Kasumi-1 (cell line): ENCODE measurements at places on chromosomes 1 and 21.

DNA sequence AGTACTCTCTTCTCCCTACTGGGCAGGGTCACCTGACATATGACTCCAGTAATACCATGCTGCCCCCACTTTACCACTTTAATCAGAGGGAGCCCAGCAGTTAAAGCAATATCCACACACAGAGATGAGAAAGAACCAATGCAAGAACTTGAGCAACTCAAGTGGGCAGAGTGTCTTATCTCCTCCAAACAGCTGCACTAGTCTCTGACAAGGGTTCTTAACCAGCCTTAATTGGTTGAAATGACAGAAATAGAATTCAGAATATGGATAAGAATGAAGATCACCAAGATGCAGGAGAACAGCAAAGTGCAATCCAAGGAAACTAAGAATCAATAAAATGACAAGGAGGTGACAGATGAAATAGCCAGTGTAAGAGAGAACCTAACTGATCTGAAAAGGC lies 91.0 kb downstream of the KCNT2 start:
- DNase-seq, result no peak

- no peak for DNase-seq
These were observed 72.8 kb upstream of the EFHD2 start for GRCh38 chr1:15336866-15337265.

DNA sequence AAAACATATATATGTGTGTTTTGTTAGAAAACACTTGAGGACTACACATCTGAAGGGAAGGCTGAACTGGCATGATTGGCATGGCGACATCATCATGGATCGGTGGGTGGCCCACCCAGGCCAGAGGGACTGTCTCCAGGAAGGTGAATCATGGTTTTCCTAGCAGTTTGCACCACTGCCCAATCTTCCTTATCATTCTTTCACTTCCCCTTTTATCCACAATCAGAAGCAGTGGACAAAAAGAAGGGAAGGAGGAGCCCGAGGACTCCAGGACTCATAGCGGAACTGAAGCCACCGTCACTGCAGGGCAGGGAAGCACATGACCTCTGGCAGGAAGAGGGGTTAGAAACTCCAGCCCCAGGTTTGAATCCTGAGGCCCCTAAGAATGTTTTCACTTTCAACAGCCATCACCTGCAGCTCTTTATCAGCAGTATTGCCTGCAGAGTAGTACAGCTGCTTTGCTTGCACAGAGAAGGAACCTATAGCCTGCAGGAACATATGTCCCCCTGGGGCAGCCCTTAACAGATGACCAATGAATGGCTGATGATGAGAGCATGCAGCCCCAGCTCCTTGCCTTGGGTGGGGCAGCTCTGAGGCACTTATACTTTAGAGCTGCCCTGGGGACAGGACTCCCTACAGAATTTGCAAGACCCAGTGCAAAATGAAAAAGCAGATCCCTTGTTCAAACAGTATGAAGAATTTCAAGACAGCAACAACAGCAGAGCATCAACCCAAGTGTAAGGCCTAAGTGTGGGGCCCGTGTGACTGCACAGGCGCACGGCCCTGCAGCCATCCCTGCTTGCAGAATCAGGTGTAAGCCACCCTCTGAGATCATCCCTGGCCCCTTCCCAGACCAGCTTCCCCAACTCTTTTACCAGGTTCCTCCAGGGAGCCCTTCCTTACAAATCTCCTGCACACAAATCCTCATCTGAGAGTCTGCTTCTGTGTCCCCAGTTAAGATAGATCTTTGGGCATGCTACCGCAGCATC lies 241.8 kb upstream of the IRF2BP2 start:
- DNase-seq, result peak; percentile 41

DNA sequence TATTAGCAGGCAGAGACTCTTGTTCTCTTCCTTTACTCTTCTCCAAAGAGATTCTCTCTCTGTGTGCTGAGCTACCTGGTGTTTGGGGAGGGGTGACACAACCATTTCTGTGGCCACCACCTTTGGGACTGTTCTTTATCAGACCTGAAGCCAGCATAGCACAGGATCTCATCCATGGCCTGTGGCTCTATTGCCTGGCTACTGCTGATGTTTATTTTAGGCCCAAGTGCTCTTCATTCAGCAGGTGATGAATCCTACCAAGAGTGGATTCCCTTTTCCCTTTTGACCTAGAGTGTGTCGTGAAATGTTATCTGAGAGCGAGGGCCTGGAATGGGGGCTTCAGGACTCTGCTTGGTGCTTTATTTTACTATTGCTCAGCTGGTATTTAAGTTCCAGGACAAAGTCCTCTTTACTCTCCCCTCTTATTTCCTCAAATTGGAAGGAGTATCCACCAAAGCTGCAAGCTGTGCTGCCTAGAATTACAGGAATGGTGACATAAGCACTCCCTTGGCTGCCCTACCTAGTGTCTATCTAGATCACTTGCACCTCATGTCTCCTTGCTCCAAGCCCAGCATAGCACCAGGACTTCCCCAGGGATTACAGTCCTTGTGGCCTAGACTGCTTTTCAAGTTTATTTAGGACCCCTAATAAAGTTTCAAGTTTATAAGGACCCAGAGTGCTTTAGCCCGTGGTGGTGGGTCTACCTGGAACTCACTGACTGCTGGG lies 94.7 kb upstream of the GPR52 start:
- DNase-seq, result no peak

GRCh38 chr1:54475357-54475881 lies 69.2 kb upstream of the SSBP3 start:
- DNase-seq, result no peak

- DNase-seq, result no peak
These were observed 133.4 kb downstream of the RHOU start for GRCh38 chr1:228868731-228869024.

DNA sequence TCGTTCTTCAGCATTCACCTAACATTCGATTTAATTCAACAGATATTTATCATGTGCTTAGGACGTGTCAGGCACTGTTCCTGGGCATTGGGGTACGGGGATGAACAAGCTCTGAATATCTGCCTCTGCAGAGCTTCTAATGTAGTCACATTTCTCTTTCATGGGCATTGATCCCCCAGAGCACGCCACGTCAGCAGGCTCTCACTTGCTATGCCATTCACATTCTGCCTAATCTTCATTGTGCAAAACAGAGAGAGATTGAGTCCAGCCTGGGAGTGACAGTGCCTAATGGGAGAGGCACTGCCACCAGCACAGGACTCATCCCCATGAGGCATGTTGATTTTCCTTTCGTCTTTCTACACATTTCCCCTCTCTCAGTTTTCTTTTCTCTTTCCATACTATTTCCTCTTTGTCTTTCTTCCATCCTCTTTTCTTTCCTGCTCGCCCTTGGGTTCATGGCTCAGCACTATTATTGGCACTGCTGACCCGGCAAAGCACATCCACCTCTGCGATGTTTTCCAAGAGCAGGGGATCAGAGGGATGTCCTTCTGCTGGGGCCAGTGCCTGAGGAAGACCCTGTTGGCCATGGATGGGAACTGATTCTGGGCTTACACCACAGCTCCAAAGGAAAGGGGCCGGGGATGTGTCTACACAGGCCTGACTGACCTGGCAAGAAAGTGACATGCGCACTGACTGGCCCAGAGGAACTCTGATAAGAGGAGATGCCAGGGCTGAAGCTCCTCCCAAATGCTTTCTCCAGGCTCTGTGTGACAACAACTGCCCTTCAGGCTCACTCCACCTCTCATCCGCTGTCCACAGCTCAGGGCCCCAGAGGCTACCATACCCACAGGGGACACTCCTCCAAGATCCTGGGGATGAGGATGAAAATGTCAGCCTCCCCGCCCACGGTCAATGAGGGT lies 195.9 kb downstream of the TOMM20 start:
- DNase-seq, result no peak

GRCh38 chr1:156233426-156234127 lies 8.4 kb upstream of the BGLAP start:
- DNase-seq, result no peak

- no peak for DNase-seq
These were observed 12.2 kb downstream of the MORN1 start for GRCh38 chr1:2378956-2379732.

GRCh38 chr1:20662110-20662475 lies 924 bp upstream of the DDOST start:
- DNase-seq, result no peak

DNA sequence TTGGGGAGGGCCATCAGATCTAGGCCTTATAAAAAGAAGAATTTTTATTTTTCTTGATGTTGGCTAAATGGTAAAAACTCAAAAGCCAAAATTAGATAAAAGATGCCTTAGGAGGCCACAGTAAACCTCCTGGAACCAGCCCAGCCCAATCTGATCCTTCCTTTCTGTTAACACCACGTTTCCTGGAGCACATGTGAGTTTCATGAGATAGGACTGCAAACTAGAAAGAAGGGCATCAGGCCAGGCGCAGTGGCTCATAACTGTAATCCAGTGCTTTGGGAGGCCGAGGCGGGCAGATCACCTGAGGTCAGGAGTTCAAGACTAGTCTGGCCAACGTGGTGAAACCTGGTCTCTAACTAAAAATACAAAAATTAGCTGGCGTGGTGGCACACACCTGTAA lies 6.7 kb downstream of the HSF2BP start:
- no peak for DNase-seq

DNA sequence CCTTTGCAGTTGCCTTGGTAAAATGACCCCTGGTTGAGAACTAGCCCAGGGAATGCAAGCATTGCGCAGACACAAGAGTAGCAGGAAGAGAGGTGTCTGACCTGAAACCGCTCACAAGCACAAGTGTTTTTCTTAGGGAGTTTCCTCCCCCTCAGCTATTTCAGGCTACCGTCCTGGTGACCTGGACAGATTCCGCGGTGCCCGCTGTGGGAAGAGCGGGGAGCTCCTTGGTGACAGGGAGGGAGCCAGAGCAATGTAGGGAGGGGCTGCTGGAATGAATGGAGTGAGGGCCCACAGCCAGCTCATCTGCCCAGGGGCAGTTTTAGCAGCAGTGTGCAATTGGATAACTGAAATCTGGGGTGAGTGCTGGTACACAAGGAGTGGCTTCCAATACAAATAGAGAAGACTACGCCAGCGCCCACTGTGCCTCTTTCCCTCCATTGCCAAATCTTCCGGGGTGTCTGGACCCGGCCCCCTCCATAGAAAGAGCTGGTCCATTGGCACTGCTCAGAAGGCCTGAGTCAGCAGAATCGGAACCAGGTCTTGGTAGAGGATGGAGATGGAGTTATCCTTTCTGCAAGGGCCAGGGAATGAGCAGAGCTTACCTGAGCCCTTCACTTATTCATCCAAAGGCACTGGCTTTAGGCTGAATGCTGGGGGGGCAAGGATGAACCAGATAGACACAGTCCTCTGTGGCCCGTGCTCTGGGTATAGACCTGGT lies 82.8 kb downstream of the TRABD2B start:
- no peak for DNase-seq

GRCh38 chr1:40341491-40342380 lies 24.6 kb upstream of the COL9A2 start:
- no peak for DNase-seq

- DNase-seq, result no peak
These were observed 20.6 kb upstream of the LPGAT1 start for GRCh38 chr1:211851174-211851573.

GRCh38 chr1:54967372-54967771 lies 13.1 kb upstream of the TMEM61 start:
- DNase-seq, result no peak

DNA sequence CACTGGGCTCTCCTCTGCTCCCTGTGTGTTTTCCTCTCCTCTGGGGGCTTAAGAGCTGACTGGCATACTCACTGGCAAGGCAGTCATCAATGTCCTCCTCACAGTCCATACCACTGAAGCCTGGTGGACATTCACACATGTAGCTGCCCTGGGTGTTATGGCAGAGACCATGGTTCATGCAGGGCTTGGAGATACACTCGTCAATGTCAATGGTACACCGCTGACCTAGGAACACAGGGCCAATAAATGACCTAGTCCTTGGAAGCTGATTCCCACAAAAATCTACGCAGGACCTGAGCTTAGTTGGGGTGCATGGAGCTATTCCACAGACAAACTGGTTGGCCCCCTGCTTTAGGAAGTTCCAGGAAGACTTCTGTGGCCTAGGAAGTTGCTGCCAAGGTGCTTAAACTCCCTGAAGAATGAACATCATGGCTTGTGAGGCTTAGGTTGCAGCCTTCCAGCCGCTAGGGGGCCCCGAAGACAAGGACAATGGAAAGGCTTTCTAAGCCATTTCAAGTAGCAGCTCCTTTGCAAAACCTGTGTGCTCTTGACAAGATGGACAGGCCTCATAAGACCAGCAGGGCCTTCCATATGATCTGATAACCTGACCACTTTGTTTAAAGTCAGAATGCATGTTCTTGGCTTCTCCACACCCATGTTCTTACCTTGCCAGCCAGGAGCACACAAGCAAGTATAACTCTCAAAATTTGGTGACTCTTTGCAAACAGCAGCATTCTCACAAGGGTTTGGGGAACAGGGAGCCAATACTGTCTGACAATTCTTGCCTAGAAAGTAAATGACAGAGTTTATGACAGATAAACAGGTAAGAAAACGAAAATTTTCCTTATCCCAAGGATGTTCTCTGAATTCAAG lies 52.3 kb upstream of the ADAM30 start:
- peak; percentile 72 for DNase-seq

DNA sequence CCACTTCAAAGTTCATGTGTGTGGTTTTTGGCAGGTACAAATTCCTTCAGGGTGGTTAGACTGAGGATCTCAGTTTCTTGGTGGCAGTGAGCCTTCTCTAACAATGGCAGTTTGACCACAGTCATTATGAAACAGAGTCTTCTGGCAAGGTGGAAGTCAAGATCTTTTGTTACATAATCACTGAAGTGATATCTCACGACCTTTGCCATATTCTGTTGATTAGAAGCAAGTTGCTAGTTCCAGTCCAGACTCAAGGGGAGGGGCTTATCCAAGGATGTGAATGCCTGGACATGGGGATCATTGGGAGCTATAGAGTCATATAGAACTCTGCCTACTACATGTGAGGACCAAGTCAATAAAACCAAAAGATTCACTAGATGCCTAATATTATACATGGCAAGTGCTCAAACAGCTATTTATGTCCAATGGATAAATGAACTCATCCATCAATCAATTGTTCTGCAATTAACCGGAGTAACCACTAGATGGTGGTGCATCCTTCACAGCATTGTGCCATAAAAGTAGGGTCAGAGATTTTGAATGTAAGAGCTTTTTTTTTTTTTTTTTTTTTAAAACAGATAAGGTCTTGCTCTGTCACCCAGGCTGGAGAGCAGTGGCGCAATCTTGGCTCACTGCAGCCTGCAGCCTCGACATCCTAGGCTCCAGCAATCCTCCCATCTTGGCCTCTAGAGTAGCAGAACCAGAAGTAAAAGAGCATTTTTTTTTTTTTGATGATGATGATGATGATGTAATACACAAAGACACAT lies 131.9 kb downstream of the CRB1 start:
- DNase-seq, result peak; percentile 60

DNA sequence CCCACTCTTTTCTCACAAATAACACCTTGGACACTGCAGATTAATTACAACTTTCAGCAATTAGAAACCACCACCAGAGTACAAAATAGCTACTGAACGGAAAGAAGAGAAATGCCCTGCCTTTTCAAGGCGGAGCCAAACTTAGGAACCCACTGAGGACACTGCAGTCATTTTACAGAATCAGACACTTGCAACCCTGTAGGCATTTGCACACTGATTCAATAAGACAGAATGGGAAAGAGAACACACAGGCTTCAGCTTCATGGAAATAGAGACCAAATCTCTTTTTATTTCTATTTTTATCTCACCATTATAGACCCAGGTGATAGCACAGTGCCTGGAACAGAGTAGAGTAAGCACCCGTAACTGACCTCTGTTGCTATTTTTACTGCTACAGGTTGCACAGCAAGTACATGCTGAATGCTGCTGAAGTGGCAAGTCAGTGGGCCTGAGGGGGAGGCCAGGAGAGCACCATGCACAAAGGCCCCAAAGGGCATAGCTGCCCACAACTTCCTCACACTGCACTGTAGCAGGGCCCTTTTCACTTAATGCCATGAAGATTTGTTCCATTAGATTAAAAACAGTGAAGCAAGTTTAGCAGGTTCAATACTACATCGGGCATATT lies 50.7 kb upstream of the EDARADD start:
- no peak for DNase-seq

- no peak for DNase-seq
These were observed 86.4 kb upstream of the LRRC8D start for GRCh38 chr1:89734442-89734841.
